ENCODE measurements at places on chromosomes 4 and X.

- no peak for DNase-seq
Observed at GRCh38 chr4:54165011-54165410, 64.1 kb upstream of the PDGFRA start.

DNA sequence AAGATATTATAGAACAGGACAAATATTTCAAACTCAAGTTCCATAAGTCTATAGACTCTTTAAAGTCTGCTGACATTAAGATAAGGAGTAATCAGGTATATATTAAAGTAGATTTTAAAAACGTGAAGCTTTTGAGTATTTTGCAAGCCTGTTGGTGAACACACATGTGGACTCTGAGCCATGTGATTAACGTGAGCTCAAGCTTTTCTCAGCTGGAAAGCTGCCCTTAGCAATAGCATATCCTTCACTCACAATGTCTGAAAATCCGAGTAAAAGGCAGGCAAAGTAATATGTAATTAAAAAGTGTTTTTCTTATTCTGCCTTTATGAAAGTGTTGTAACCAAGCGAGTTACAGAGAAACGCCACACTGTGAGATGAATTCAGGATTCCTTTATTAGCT lies 140.5 kb upstream of the AADAT start:
- DNase-seq, result no peak

- DNase-seq, result no peak
Observed at GRCh38 chr4:38449506-38450174, 214.4 kb upstream of the KLF3 start.

GRCh38 chrX:84415140-84415539 lies 87.1 kb downstream of the HDX start:
- no peak for DNase-seq

- DNase-seq, result peak; percentile 33
Observed at GRCh38 chr4:131499141-131499873, 1649.8 kb upstream of the PCDH10 start.

GRCh38 chr4:101239665-101240064 lies 107.7 kb downstream of the PPP3CA start:
- no peak for DNase-seq

GRCh38 chrX:36983831-36984230 lies 24.3 kb upstream of the FAM47C start:
- no peak for DNase-seq

- no peak for DNase-seq
Observed at GRCh38 chrX:9611436-9612145, 146.7 kb downstream of the TBL1X start.

GRCh38 chr4:112857461-112857860 lies 192.0 kb upstream of the ANK2 start:
- peak; percentile 85 for DNase-seq

- no peak for DNase-seq
Observed at GRCh38 chr4:90990284-90990683, 863.1 kb downstream of the CCSER1 start.

GRCh38 chrX:22652596-22652995 lies 347.2 kb upstream of the DDX53 start:
- DNase-seq, result no peak

- DNase-seq, result no peak
Observed at GRCh38 chr4:165367040-165367439, 11.8 kb upstream of the CPE start.

- peak; percentile 8 for DNase-seq
Observed at GRCh38 chr4:14180983-14181601, 553.6 kb upstream of the BOD1L1 start.

DNA sequence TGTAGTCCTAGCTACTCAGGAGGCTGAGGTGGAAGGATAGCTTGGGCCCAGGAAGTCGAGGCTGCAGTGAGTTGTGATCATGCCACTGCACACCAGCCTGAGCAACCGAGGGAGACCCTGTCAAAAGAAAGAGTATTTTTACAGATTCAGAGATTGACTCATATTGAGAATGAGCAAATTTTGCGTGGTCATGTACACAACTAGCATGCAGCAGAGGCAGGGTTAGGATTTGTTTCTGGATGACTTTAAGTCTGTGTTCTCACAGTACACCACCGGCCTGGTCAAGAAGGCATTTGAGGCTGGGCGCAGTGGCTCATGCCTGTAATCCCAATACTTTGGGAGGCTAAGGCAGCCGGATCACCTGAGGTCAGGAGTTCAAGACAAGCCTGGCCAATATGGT lies 44.8 kb upstream of the CBR4 start:
- DNase-seq, result no peak

GRCh38 chrX:133175162-133175561 lies 43.0 kb downstream of the TFDP3 start:
- DNase-seq, result no peak

GRCh38 chr4:94576210-94576609 lies 124.5 kb downstream of the PDLIM5 start:
- no peak for DNase-seq

DNA sequence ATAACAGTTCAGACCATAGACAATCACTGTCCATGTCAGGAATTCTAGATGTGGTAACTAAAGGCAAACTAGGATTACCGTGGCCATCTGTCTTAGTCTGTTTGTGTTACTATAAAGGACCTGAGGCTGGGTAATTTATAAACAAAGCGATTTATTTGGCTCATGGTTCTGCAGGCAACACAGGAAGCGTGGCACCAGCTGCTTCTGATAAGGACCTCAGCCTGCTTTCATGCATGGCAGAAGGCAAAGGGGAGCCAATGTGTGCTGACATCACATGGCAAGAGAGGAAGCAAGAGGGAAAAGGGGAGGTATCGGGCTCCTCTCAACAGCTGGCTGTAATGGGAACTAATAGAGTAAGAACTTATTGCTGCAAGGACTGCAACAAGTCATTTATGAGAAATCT lies 376.7 kb downstream of the GPM6A start:
- no peak for DNase-seq

- no peak for DNase-seq
Observed at GRCh38 chrX:31166832-31167231, 95.0 kb upstream of the FTHL17 start.

DNA sequence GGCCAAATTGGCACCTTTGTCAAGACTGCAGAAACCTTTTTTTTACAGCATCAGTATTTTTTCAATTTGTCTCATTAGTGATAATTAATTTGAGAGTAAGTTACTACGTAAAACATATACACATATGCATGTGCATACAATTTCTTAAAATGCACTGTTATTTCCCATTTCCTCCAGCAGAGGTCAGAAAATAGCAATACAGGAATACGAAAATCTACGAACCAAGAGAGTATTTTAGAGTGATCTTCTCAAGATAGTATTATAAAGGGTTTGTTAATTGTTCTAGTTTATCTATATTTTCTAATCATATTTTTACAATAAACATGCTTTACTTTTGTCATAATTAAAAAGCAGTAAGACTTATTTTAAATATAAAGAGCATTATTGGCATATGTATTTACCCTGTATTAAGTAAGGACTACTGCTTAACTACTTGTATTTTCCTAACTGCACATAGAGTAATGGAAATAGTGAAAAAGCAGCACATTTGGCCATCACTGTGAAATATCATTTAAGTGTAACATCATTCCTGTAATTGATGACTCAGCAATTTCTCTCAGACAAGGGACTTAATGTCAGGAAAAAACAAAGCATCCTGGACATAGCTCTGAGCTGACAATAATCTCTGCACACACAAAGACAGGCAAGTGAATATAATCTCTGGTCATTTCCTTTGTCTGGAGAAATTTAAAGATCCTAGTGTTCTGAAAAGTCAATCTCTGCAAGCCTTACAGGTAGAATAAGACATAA lies 45.6 kb downstream of the MAOB start:
- no peak for DNase-seq

DNA sequence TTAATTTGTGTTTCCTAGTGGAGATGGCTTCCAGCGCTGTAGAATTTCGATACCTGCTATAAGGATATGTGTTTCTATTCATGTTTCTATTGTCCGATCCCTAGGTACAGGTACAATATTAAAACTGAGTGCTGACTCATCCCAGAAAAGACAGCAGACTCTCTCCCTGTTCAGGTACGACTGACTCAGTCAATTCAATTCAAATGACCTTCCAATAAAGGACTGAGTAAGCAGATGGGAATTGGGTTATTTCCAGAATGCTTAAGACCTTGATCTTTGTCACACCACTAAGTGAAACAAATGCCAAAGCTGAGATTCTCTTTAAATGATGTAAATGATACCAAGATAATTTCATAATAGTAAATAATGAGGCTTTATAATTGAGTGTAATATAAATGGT lies 1596.9 kb downstream of the RPA4 start:
- DNase-seq, result no peak

- no peak for DNase-seq
Observed at GRCh38 chrX:3244203-3244743, 102.2 kb downstream of the MXRA5 start.

DNA sequence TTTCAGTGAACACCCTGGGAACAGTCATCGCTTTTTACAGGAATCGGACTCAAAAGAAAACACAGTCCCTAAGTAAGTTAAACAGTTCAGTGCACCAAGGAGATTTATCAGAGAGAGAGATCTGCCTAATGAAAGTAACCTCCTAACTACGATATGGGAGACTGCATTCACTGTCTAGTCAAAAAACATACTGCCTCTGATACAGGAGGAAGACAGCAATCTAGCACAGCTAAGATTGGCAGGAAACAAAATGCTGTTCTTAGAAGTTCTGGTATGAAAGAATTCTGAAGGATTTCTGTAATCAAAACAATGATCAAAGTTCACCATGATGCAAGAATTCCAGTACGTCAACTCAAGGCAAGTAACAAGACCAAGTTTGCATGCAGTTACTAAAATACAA lies 92.8 kb downstream of the MAML3 start:
- DNase-seq, result no peak

DNA sequence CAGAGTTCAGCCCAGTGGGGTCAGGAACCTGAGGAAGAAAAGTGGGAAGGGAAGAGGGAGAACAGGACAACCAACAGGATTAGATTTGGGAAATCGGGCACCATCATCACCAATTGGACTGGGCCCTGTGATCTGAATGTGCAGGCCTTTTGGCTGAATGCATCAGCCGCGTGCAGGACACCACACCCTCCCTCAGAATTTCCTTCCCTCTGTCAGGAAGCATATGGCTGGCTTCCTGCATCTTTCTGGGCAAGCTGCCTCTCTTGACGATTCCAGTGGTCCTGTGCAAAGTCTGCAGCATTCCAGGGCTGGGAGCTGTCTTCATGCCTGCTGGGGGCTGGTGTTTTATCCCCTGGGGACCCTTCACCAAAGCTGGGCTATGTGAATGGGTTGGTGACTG lies 16.4 kb downstream of the MAGEA4 start:
- no peak for DNase-seq

DNA sequence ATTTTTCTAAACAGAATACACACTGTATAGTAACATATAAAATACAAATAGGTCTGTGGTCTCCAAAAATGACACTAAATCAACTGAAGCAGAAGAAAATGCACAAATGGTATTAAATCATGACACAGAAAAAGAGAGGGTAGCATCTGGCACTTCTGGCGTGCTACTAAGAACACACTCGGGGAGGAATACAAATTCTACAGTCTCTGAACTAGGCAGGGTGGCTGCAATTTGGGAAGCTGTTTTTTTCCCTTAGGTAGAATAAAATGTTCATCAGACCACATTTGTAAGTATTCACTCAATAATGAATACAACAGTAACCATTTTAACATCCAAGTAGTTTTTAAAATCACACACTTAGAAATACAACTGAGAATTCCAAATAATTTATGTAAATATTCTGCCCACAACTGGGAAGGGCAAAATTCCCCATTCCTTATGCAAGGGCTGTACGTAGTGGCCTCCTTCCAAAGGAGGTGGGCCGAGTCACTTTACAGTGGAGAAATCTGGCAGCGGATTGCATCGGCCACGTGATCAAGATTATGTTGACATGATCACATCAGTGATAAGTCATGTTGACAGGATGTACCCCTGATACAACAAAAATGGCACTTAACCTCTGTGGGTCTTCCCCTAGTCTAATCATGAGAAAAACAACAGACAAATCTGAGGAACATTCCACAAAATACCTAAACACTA lies 101.1 kb downstream of the TSPAN5 start:
- no peak for DNase-seq

DNA sequence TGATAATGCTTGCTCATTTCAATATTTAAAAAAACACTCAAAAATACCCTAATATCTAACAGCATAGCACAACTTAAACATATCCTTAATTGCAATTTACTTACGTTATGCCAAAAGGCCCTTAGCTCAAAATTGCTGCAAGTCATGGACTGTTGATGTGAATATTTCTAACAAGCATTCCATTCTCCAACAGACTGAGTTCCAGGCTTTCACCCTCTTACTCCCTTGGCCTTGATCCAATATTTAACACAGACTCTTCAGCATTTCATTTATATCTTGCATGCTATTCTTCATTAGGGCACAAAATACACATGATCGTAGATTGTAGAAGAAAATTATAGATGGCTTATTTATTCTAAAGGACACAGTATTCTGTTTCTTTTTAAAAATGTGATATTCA lies 96.5 kb downstream of the RNF150 start:
- DNase-seq, result no peak

DNA sequence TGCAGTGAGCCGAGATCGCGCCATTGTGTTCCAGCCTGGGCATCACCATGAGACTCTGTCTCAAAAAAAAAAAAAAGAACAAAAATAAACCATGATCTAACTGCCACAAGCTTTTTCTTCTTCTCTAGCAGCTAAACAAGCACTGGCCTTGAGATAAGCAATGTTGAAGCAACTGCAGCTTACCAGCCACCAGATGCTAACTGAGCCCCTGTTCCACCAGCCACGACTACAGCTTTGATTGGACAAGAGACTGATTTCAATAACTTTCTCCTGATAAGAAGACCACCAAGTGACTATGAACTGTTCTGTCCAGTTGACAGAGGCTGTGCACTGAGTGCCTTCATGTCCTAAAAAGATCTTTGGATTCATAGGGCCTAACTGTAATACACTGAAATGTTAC lies 58.5 kb downstream of the DCTD start:
- DNase-seq, result no peak

DNA sequence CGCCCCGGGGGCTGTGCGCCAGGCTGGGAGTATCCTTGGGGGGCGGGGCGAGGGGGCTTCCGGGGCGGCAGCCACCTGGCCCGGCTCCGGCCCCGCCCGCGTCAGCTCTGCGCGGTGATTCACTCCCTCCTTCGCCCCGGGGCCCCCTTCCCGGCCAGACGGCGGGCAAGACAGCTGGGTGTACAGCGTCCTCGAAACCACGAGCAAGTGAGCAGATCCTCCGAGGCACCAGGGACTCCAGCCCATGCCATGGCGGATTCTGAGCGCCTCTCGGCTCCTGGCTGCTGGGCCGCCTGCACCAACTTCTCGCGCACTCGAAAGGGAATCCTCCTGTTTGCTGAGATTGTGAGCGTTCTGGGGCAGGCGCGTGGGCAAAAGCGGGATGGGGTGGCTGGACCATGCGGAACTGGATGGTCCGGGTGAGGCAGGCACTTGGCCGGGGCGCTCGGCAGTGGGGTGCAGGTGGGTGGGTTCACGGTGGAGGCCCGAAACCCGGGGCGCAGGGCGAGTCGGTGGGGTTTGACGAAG lies at the start of gene PLP2:
PLP2 (plus strand) TSS at position 147 of the 528 bp plus-strand sequence; CDS start at position 250, 103 bp downstream.
- DNase-seq, result no peak

- DNase-seq, result no peak
Observed at GRCh38 chr4:71771613-71772012, 12.3 kb downstream of the GC start.

All from epithelial cell of prostate (primary cell).